ENCODE measurements at places on chromosomes 1 and 21. TPM values are rescaled to one million over a fixed set of nuclear protein-coding genes. Genes with fewer than 3 reads are reported as not detected.

The HRNR gene
- total RNA-seq: not detected

The SLAMF9 gene
- not detected for total RNA-seq

The ZBED6 gene
- total RNA-seq: 17.2 TPM

The RUSC1 gene
- total RNA-seq: 18.7 TPM

The DSCAM gene
- not detected for total RNA-seq

The SLC30A2 gene
- total RNA-seq: not detected

The EVA1C gene
- not detected for total RNA-seq

The UBASH3A gene
- total RNA-seq: not detected

GRCh38 chr1:98556521-98557158 lies 104.9 kb upstream of the SNX7 start:
- DNase-seq: peak; percentile 30

DNA sequence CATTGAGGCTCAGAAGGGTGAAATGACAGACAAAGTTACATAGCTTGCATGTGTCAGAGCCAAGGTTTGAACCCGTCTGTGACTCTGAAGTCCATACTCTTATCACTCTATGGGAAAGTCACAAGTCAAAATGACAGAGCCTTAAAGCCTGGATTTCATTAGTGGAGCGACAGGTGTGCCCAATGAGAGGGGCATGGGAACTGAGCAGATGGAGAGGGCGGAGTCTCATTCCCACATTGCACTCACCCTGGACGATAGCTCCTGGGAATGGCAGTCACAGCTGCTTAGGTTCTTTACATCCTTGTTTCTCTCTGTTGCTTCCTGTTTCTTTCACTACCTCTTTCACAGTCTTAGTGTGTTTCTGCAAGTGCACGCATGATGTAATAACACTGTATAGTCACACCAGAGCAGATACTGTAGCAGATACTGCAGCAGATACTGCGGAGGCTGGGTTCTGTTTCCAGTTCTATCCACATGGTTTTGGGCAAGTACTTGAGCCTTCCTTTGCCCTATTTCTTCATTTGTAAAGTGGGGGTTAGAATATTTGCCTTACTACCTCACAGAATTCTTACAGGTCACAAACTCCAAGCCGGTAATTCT lies 127.2 kb downstream of the ZSCAN20 start:
- DNase-seq: no peak

DNA sequence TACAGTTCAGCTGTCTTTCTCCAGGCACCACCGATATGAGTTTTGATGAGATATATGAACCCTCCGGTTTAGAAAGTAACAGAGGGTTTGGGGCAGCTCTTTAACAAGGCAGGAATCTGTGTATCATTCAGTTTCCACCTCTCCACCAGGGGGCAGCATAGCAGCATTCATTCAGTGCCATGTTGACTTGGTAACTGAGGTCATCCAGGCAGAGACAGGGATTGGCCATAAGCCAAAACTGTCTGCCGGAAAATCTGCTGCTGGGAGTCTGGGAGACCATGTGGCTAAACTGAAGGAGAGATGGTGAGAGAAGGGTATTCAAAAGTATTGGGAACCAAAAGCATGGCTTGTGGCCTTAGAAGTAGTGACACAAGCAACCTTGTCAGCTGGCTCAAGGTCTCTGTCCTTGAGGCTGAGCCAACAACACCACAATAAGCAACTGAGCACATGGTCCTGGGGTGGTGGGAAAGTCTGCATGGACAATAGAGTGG lies 98.5 kb downstream of the LMX1A start:
- DNase-seq: peak; percentile 60

- no peak for DNase-seq
Observed at GRCh38 chr1:82330330-82330729, 529.6 kb downstream of the ADGRL2 start.

GRCh38 chr21:34687745-34688144 lies 19.0 kb downstream of the CLIC6 start:
- no peak for DNase-seq

GRCh38 chr1:173532237-173532636 lies 55.1 kb downstream of the PRDX6 start:
- no peak for DNase-seq

DNA sequence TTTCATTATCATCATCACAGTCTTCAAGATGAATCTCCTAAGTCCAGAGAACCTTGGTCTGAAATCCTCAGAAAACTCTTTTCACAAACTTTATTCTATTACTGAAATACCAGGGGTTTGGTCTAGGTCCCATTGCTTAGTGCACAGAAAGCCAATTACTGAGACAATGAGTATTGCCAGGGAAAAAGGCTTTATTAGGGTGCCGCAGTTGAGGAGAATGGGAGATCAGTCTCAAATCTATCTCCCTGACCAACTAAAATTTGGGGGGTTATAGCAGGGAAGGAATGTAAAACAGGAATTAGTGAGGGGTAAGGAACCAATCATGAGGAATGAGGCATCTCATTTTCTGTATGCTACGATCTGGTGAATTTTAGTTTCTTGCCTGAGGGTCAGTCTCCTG lies 70.5 kb upstream of the PPIH start:
- DNase-seq: no peak

GRCh38 chr1:84834419-84835064 lies 58.5 kb downstream of the LPAR3 start:
- no peak for DNase-seq

Data from HepG2 (cell line).